ENCODE measurements at places on chromosomes 16 and 17. TPM values are rescaled to one million over a fixed set of nuclear protein-coding genes. Genes with fewer than 3 reads are reported as not detected.

Gene GNGT2
- total RNA-seq: 0.36 TPM

Gene KRTAP2-3
- not detected for total RNA-seq

Gene EVPL
- not detected for total RNA-seq

Gene KIF2B
- not detected for total RNA-seq

Gene ITGA2B
- 0.36 TPM for total RNA-seq

Gene TMEM204
- total RNA-seq: 32.8 TPM

Gene PCGF2
- total RNA-seq: 3.9 TPM

Measured in hair follicle dermal papilla cell (primary cell).